Retina (tissue), 1 donor: ENCODE measurements at places on chromosomes 4 and X.

- DNase-seq, result no peak
Observed at GRCh38 chrX:30572004-30572403, 5.6 kb downstream of the TASL start.

- no peak for DNase-seq
Observed at GRCh38 chr4:116343809-116344208, 741.6 kb downstream of the TRAM1L1 start.

DNA sequence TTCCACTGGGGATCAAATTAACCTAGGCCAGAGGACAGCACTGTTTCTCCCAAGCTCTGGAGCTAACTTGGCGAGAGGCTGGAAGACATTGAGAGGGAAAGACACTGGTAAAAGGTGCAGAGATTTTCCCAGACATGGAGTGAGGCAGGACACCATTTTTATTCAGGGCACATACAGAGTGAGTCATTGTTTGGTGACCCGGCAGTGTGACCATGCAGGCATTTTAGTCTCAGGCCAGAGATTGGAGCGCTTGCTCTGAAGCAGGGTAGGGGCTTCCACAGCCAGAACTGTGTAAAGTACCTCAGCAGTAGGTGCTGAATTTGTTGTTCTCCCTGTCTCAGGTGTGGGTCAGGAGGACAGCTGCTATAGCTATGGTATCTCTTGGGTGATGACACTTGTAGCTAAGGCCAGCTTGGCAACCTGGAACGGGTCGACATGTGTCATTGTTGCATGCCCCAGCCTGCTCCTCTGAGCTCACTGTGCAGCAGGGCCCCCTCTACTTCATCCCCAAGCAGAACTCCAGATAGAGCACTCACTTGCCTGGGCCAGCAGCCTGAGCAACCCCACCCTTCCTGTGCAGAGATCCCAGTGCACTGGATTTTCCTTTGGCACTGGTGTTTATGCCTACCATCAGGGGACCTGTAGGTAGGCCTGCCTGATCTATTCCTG lies 79.8 kb upstream of the ATP8A1 start:
- DNase-seq, result no peak

DNA sequence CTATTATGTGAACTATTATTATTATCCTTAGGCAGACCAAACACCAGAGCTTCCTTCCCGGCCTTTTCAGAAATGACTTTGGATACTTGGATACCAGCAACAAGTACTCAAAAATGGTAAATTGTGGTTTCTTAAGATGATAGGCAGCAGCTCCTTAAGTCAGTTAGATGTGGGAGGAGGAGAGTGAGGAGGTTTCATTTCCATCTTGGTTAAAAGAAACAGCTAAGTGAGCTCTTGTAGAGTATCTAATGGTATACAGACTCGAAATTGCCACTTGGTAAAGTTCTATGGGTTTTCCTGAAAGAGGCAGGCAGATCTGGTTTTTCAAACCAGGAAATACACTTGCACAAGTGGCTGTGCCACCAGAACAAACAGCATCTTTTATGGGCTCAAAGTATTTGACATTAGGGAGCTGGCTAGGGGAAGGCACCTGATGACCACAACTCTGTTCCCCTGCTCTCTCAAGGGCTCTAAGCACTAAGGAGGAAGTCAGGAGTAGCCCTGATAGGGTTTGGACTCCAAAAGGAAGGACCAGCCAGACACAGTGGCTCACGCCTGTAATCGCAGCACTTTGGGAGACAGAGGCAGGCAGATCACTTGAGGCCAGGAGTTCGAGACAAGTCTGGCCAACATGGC lies 130.9 kb downstream of the TMEM164 start:
- DNase-seq, result no peak

DNA sequence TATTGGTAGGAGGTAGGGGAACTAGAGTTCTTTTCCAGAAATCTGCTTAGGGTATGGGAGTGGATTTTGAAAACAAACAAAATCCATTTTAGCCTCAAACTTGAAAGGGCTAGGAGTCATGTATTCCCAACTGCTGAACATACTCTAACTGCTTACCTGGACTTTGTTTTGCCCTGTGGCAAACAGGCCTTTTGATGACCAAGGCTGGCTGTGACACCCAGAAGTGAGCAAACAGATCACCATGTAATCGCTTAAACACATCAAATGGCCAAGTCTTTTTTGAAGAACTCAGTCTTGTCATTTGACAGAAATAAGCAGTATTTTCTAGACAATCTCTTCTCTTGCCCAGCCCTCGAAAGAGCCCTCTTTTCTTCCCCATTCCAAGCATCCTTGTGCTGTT lies 203.4 kb downstream of the KIT start:
- DNase-seq, result no peak

- DNase-seq, result no peak
Observed at GRCh38 chr4:177726111-177726510, 283.9 kb upstream of the AGA start.

DNA sequence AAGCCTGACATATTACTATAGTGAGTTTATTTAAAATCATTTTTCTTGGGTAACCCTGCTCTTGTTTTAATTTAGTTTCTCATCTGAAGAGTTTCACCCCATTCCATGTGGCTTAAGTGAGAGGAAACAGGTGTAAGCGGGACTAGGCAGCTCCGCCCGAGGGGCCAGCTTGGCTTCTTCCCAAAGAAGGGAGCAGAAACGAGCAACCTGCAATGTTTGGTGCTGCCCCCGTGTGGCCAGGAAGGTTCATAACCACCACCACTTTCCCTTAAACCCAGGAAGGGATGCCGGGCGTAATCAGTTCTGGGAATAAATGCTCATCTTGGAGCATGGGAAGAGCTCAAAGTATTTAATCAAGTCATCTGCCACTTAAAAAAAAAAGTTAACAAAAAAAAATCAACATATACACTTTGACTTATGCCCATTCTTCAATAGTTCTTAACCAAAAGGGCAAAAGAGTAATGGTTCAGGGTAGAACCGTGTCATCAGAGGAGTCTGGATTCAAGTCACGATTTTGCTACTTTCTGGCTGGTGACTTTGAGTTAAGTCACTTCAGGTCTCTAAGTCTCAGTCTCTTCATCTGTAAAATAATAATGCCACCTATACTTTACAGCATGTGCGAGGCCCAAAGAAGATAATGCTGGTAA lies 147.9 kb downstream of the NSUN7 start:
- DNase-seq, result peak; percentile 79

- DNase-seq, result no peak
Observed at GRCh38 chr4:47235721-47236120, 204.4 kb downstream of the GABRB1 start.

- no peak for DNase-seq
Observed at GRCh38 chrX:15170927-15171326, 99.0 kb downstream of the ASB9 start.

DNA sequence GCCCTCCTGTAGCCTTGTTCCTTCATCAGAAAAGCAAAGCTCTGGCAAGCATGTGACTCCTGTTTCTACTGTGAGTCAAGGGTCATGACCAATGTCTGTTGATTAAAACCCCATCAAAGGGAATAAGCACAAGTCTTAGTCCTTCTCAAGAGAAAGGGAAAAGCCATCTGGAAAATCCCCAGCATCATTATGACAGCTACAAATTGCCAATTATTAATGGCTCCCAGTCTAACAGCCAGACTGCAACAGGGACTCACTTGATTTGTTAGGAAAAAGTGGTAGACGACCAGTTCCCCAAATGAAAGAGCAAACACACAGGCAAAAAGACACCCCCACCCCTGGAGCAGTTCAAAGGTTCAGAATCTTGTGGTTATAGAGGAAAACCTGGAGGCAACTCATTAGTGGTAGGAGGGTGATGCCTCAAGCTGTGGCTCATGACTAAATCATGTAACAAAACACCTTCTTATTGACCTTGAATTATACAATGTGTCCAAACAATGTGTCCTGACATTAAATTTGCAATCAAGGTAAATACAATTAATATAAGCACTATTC lies 315.7 kb downstream of the HNRNPD start:
- DNase-seq, result peak; percentile 61

- DNase-seq, result peak; percentile 4
Observed at GRCh38 chr4:66130042-66130441, 459.8 kb upstream of the EPHA5 start.
